Breast epithelium (tissue), 4 donors: ENCODE measurements at places on chromosomes 12 and 14.

DNA sequence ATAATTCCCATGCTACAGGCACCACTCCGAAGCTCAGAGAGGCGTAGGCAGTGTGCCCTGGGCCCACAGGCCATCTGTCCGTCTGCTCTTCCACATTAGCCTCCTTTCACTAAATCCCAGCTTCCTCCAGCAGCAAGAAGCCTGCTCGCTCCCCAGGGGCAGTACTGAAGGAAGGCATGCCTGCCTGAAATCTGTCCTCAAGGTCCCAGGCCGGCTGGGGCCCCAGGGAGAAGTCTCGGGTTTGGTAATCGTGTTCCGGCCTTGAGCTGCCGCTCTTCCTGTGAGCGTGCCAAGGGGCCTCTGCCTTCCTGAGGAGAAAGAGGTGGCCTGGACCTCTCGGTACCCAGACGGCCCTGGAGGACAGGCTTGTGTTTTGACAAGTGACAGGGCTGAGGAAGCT, 15.2 kb upstream of the DLK1 start:
- no peaks in the 10 kb centered on the region for H3K4me1 ChIP-seq
- peaks cover 20% of the 10 kb centered on the region for H3K27me3 ChIP-seq
- no peak for DNase-seq
- H3K4me3 ChIP-seq, result no peak overlapping the region
- H3K27ac ChIP-seq, result no peak overlapping the region

- no peaks in the 10 kb centered on the region for H3K27me3 ChIP-seq
- no peak overlapping the region for H3K4me3 ChIP-seq
- no peak overlapping the region for H3K27ac ChIP-seq
- H3K36me3 ChIP-seq, result no peaks in the 10 kb centered on the region
- DNase-seq, result no peak
Measured at GRCh38 chr12:13088496-13088895, 15.0 kb downstream of the GSG1 start.

GRCh38 chr12:127121494-127122084, 1145.4 kb upstream of the TMEM132C start:
- H3K4me3 ChIP-seq, result no peak overlapping the region
- no peaks in the 10 kb centered on the region for H3K4me1 ChIP-seq
- H3K27me3 ChIP-seq, result no peaks in the 10 kb centered on the region
- H3K36me3 ChIP-seq, result no peaks in the 10 kb centered on the region
- H3K27ac ChIP-seq, result no peak overlapping the region

- H3K27ac ChIP-seq, result no peak overlapping the region
- H3K4me3 ChIP-seq, result no peak overlapping the region
- H3K27me3 ChIP-seq, result no peaks in the 10 kb centered on the region
- DNase-seq, result no peak
Measured at GRCh38 chr14:92565040-92565717, 51.6 kb downstream of the RIN3 start.

DNA sequence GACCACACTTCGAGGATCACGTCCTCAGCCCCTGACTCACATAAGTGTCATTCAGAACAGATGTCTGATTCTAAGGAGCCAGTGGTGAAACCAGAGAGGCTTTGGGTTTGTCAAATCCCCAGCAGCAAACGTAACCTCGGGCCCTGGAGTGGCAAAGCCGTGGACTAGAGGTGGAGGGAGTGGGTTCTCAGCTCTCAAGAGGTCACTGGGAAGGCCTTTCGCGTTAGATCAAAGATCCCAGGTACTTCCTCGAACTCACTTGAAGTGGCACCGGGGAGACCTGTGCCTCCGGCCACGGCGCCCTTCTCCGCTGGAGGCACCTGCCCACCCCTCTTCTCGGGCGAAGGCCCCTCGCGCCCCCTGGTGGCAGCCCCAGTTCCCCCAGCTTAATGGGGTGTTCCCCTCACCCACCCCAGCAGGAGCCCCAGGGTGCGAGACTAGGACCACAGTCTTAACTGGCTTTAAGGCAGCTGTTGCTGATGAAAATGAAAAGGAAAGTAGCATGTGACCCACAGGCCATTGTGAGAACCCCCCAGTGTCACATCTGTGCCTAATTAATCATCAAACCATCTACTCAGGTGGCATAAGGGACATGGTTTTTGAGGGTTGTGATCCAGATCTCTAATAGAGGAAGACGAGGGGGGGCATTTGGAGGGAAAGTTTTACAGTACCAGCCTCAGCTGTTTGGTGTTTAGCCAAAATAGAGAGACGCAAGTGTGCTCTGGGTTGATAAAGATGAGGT, 672 bp upstream of the ESR2 start:
- DNase-seq, result no peak
- no peak overlapping the region for H3K27ac ChIP-seq
- no peaks in the 10 kb centered on the region for H3K36me3 ChIP-seq

DNA sequence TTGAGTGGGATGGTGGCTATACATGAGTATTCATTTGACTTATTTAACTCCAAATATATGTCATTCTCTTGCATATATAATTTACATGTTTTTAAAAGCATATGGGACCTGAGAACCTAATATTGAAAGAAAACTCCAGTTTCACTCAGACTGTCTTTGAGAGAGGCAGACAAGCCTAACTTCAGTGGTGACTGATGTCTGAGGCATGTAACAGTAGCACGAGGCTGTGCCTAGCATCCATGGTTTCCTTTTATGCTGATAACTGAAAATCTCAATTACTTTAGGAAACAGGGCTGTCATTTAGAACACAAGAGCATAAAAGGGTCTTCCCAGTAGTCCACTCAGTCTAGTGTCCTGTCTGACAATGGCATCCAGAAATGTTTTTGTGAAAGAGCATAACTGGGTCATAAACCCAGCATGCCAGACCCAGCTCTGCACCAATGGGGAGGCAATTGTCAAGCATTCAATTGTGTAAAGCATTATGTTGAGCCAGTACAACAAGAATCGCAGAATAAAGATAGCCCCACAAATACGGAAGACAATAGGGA, 24.3 kb downstream of the MAPK1IP1L start:
- H3K4me3 ChIP-seq, result no peak overlapping the region
- no peaks in the 10 kb centered on the region for H3K36me3 ChIP-seq
- no peaks in the 10 kb centered on the region for H3K27me3 ChIP-seq

DNA sequence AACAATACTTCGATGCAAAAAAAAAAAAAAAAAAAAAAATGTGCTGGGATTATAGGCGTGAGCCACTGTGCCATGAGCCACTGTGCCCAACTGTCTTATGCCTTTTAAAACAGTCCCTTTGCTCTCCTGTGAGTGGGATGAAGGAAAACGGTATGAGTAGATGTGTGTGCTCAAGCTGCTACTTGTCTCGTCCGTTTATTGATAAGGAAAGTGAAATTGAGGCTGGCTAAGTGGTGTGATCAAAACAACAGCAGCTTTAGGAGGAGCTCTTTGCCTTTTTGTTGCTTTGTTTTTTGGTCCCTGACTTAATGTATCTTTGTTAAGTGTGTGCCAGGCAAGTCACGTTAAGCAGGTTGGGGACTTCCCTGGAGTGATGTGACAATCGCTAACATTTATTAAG, 275.9 kb downstream of the TMEM132C start:
- no peak for DNase-seq
- no peaks in the 10 kb centered on the region for H3K36me3 ChIP-seq
- H3K27me3 ChIP-seq, result no peaks in the 10 kb centered on the region

GRCh38 chr12:7450667-7451066, 6.7 kb upstream of the CD163L1 start:
- no peak overlapping the region for H3K4me3 ChIP-seq
- H3K36me3 ChIP-seq, result no peaks in the 10 kb centered on the region
- no peaks in the 10 kb centered on the region for H3K4me1 ChIP-seq

DNA sequence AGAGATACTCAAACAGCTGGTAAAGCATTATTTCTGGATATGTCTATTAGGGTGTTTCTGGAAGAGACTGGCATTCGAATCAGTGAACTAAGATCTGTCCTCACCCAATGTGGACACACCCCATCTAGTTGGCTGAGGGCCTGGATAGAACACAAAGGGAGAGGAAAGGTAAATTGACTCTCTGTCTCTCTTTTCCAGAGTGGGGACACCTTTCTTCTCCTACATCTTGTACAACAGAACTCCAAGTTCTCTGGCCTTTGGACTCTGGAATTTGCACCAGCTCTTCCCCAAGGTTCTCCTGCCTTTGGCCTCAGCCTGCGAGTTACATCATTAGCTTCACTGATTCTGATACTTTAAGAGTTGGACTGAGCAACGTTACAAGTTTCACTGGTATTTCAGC, 1253.9 kb downstream of the SLC16A7 start:
- H3K27me3 ChIP-seq, result no peaks in the 10 kb centered on the region
- no peak overlapping the region for H3K27ac ChIP-seq
- H3K36me3 ChIP-seq, result no peaks in the 10 kb centered on the region
- no peaks in the 10 kb centered on the region for H3K4me1 ChIP-seq
- H3K4me3 ChIP-seq, result no peak overlapping the region

DNA sequence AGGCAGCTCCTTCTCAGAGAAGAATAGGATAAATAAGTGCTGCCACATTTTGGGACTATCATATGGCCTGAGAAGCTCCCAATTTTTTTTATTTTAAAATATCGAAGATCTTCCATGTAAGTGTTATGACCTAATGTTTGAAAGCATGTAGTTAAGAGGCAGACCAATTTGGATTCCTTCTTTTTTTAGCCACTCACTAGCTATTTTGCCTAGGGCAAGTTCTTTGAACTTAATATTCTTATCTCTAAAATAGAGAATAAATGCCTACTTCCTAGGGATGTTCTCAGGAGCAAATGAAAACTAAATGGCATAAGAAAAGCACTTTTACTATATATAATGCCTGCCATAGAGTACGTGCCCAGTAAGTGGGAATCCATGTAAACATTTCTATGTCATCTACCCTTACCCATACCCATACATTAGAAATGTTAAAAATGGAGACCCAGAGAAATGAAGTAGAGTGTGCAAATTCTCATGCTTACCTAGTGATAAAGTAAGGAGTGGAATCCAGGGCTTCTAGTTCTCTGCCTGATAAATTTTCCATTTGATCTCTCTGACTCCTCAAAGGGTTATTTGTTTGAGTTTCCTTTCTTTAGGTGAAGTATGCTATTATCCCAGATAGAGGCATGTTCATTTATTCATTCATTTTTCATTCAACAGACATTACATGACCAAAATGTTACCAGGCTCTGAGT, 148.3 kb downstream of the TGFB3 start:
- H3K4me1 ChIP-seq, result no peaks in the 10 kb centered on the region
- H3K4me3 ChIP-seq, result no peak overlapping the region

DNA sequence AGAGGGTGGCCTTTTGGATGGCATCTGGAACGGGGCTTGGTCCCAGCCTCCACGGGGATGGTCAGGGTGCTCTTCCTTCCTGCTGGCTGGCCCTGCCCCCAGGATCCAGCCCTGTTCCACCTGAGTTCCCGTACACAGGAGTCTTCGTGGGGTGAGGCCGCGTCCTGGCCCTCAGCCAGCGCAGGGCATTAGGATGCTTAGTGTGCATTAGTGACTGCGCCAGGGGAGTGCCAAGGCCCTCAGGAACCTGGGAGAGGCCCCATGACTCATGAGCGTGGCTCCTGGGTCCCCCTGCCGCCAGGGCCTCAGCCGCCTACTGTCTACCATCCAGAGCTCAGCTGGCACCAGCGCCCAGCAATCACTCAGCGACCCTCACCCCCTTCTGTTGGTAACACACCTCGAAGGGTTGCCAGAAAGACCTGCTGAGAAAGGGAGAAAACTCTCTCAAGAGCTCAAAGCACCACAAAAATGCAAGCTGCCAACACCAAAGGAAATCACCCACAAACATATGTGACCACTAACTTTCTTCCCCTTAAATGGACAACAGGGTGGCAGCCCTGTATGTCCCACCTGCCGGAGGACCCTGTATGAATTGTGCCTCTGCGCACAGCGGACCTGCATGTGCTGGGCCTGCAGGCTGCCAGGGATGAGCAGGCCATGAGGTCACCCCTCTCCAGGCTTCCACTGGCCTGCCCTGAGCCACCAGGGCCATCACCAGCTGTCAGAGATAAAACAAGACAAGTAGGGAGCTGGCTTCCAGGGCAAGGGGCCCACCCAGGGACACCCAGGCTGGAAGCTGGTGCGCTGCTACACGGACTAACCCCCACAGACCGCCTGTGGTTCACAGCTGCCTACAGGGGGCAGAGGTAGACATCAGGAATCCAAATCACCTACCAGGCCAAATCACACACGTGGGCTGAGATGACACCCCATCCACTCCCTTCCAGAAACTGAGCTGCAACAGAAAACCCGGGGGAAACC, 28.7 kb downstream of the CCDC85C start:
- DNase-seq, result peak; percentile 74
- H3K36me3 ChIP-seq, result no peaks in the 10 kb centered on the region
- H3K4me1 ChIP-seq, result peaks cover 14% of the 10 kb centered on the region
- no peak overlapping the region for H3K4me3 ChIP-seq
- H3K27ac ChIP-seq, result peak overlapping the region; percentile 87

DNA sequence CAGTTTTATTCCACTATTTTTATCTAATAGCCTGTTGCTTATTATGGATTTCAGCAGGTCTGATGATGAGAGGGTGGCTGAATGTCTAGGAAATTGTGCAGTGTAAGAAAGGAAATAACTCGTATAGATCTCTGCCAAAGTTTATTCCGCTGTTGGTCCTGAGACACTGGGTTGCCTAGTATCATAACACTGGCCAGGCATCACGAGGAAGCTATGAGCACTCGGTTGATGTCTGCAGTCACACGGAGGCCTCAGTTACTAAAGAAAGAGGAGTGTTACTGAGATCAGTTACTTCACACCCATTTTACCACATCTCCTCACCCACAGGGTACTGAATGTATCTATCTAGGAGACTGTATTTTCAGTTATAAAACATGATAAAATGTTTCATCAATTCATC, 21.9 kb downstream of the BHLHE41 start:
- H3K4me3 ChIP-seq, result no peak overlapping the region
- H3K27ac ChIP-seq, result no peak overlapping the region
- no peak for DNase-seq
- H3K4me1 ChIP-seq, result no peaks in the 10 kb centered on the region

DNA sequence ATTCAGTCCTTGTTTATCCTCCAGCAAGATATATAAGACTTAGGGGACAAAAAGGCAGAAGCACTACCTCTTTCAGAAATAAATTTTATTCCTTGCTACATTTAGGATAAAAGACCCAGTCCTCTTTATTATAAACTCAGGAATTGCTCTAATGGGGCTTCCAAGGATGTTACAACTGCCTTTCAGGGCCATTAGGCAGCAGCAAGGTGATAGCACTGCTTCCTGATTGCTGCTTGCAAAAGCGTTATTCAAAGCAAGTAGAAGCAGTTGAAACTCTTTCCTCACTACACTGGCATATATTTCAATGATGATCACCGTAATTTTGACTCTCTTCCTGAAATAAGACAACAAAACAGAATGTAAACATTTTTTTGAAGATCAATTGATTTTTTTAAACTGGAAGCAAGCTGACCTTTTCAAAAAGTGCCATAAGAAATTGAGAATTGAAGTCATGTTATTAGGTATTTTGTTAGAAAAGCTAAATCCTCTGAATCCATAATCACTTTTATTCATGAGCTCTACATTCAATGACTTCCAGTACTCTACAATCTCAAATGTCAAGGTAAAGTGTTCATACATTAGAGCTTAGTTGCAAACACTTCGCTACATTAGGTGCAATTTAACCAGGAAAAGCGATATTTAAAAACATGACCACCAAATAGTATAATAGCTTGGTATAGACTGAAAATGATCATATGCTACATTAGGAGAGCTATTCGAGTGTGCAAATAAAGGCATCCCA, 233.4 kb upstream of the SYT10 start:
- H3K27ac ChIP-seq, result no peak overlapping the region
- no peaks in the 10 kb centered on the region for H3K4me1 ChIP-seq
- DNase-seq, result no peak
- H3K27me3 ChIP-seq, result no peaks in the 10 kb centered on the region

GRCh38 chr12:70962226-70962794, 41.8 kb upstream of the PTPRR start:
- no peak overlapping the region for H3K27ac ChIP-seq
- H3K27me3 ChIP-seq, result no peaks in the 10 kb centered on the region
- H3K4me1 ChIP-seq, result no peaks in the 10 kb centered on the region

- H3K27me3 ChIP-seq, result no peaks in the 10 kb centered on the region
- H3K36me3 ChIP-seq, result no peaks in the 10 kb centered on the region
- peaks cover 23% of the 10 kb centered on the region for H3K4me1 ChIP-seq
- H3K4me3 ChIP-seq, result no peak overlapping the region
Measured at GRCh38 chr14:90509403-90509802, 112.6 kb downstream of the CALM1 start.
